ENCODE measurements at places on chromosomes 2 and 18.

DNA sequence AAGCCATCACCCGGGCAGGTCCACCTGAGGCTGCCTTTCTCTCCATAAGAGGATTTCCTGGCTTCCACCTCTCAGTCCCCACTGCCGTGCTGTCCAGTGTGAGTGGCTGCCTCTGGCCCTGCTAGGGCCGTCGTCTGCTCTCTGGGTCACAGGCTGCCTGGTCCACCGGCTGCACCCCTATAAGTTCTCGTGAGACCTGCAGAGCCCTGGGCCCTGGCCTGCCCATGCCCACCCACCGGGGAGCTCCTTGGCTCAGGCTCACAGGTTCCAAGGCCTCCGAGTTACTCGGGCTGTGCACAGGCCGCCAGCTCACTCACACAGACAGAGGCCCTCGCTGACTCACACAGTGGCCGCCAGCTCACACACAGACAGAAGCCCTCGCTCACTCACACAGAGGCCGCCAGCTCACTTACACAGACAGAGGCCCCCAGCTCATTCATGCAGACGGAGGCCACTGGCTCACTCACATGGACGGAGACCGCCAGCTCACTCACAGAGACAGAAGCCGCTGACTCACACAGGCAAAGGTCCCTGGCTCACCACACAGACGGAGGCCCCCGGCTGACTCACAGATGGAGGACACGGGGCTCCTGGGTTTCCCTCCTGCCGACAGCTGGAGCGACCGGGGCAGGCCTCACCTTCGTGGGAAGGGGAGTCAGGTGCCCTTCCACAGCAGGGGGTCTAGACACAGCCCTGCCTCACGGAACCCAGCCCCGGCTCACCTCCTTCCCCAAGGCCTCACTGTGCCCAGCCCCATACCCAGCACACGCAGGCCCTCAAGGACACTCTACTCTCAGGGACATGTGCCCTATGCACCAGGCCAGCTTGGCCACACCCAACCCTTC, 334.1 kb upstream of the MYT1L start:
- DNase-seq = peak; percentile 77

DNA sequence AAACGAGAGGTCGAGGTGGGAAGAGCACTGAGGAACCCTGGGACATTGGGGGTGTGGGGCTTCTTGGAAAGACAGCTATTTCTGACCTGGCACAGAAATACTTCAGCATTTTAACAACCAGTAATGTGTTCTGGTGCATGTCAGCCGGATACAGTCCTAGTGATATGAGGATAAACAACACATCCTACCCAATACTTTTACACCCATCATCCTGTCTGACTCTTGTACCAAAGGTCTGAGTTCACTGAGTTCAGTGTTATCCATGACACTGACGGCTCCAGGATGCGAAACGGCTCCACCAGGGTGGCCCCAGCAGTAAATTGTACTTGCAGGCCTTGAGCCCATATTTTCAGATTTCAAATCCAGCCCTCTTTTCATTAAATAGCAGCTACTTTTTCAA, 65.9 kb upstream of the SH3BP4 start:
- no peak for DNase-seq

- peak; percentile 41 for DNase-seq
Observed at GRCh38 chr2:170929686-170930050, 615 bp downstream of the GORASP2 start.

- DNase-seq = peak; percentile 27
Observed at GRCh38 chr2:222993920-222994650, 57.9 kb upstream of the KCNE4 start.

DNA sequence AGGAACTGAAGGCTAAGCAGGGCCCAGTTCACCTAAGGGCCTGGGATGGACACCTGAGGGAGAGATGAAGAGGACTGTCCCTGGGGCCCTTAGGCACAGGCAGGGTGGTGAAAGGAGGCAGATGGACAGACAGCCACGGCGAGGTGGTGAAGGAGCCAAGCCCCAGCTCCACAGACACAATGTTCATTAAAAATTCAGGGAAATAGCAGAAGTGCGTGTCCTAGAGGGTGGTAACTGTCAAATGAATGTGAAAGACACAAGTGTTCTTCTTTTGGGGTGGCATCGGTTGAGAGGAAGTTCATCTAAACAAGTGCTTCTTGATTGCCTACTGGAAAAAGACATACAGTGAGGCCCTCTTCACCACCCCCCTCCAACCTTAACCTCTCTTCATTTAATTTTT, 76.2 kb upstream of the SIX2 start:
- DNase-seq = no peak

- DNase-seq = no peak
Observed at GRCh38 chr2:127695491-127696472, 5.5 kb upstream of the SFT2D3 start.

DNA sequence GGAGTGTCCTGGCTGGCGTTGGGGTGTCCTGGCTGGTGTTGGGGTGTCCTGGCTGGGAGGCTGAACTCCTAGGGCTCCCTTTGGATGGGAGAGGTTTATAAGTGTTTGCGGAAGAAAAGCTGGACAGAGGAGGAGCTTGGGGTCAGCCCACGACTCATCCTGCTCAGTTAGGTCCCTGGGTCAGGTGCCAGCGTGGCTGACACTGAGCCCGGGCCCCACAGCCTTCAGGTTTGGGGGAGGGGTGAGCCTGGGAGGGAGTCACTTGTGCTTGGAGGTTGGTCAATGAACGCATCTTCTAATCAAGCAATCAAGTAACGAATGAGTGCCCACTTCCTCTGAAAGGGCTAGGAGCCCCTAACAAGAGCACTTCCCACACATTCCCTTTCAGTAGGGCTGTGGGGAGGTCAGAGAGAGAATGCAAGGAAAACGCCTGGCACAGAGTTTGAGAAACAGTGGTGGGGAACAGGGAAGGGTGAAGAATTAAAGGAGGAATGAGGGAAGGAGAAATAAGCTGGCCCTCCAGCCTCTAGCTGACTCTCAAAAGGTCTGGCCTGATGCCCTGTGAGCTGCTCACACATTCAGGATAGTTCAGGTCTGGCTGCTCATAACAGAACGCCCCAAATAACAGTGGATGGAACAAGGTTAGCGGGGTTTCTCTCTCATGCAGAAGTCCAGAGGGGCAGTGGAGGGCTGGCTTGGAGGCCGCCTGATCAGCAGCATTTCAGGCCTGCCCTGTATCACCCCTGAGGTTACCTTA, 670 bp downstream of the KCNIP3 start:
- no peak for DNase-seq

DNA sequence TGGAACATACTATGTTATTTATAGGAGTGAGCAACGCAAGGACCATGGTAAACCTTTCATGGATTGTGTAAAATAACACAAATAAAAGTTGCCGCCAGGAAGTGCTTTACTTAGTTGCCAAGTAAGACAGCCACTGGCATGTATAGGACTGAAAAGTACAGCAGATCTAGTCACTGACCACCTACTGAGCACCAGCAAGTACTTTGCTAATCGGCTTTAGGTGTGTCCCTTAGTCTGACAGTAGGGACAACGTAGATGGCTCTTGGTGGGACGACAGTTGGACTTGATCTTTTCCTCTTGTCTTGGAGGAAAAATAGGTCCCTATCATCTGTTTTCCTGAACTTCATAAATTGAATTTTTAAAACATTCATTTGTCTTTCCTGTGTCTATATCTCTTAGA, 13.6 kb upstream of the CXXC1 start:
- DNase-seq = no peak

DNA sequence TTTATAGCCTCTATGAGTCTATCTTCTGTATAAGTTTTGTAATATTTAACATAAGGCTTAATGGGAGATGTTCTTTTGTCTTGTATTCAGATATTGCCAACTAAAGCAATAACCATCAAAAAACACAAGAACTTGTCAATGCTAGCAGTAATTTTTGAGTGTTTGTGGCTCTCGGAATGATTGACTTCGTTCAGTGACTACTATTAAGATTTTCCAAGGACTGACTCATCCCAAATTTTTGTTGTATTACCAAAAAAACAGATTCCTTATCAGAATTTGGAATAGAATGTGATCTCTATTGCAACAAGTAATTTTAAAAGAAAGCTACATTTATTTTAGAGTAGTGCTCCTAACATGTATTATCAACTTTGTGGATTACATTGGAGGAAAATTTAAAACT, 8.1 kb downstream of the NABP1 start:
- no peak for DNase-seq

DNA sequence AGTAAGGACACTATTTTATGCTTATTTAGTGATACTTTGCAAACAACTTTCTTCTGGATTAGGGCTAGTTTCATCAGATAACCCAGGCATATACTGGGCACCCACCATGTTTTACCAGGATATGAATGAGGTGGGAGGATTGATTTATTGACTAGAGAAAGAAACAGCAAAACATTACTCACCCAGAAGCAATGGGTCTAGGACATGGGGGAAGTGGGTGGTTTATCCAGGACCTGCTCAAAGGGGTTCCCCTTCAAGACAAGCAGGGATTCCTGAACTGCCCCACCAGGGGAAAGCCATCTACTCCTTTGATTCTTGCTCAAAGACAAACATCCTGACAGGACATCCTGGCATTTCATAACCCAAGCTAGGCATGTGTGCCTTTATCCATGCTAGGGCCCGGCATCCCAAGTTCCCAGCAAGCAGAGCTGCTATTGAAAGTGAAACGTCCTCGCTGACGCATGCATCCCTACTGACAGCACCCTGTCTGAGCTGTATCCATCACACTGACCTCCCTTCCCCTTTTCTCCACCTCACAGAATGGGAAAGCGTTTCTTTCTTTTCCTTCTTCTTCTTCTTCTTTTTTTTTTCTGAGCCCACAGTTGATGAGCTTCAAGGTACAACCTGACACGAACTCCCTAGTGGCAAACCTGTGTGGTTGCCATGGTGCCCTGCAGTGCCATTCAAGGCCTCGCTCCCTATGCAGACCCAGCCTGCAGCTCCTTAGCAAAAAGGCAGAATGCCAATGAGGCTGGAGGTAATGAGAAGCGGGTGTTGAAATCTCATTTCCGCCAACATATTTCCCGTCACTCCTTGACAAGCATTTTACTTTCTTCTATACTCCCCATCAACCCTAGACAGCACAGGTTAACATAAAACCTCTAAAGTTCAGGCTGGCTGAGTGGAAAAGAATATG, 70.5 kb downstream of the CLHC1 start:
- peak; percentile 51 for DNase-seq

DNA sequence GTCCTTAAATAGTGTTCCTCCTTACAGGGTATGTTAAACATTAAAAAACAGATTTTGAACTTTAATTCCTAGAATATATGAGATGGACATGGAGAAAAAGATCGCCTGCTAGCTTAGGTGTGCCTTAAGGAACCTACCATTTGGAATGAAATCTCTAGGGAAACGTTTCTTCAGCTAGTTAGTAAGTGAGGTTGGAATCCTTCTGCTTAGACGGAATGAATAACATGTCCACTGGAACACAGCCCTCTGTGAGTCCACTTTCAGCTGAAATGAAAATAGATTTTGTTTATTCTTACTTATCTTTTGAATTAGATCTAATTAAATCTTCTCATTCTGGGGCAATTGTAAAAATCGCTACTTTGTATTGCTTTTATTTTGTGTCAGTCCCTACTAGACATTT, 28.4 kb downstream of the NAB1 start:
- DNase-seq = no peak

DNA sequence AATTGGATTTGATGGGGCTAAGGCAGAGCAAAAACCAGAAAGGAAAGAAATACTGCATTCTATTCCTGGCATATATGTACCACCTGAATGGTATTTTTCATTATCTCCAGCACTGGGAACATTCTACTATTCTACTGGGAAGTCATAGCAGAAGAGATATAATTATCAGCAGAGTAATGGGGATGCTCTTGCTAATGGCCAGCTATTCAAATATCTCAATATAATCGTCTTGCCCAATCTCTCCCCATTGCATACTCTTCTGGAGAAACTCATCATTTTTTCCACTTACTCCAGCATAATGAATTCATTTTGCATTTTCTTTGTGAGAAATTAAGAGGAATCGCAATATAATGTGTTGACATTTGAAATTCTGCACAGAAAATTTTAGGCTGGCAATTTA, 1794.7 kb upstream of the PIK3C3 start:
- DNase-seq = no peak

GRCh38 chr18:73842795-73843394, 304.7 kb downstream of the FBXO15 start:
- DNase-seq = no peak

DNA sequence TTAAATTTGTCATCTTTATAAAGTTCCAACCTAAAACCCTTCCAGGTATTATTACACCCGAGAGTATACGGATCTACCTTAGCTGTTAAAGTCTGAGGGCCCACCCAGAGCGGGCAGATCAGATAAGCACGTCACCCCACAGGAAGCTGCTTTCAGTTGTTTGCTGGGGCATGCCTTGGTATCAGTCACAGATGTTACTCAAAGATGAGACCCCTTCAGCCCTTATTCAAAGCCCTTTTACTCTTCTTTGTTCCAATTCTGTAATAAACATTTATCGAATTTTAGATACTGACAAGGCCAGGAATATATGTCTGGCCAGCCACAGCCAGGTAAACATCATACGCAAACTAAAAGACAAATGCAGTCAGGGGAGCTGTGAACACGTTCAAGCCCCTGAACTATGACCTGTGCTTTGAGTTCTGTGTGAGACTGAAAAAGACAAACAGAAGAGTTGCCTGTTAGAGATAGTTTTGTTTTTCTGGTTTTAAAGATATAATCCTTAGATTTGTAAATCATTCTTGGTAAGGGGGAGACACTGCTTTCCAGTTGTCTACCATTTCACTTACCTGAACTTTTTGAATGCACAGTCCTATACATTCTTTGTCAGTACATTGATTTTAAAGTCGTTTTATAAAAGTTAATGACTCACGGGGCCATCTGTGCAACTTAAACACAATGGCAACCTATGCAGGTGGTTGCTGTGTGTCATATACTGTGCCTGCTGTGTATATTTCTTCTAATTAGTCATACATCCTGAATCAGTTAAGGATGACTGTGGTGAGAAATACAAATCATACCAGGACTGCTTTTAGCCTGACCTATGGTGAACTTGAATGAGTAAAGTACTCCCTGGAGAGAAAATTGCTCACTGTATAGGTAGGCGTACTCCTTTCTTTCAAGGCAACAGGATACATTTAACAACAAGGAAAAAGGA, 100.5 kb upstream of the ITPRID2 start:
- no peak for DNase-seq

- peak; percentile 10 for DNase-seq
Observed at GRCh38 chr2:154693741-154694340, 4.7 kb upstream of the KCNJ3 start.

DNA sequence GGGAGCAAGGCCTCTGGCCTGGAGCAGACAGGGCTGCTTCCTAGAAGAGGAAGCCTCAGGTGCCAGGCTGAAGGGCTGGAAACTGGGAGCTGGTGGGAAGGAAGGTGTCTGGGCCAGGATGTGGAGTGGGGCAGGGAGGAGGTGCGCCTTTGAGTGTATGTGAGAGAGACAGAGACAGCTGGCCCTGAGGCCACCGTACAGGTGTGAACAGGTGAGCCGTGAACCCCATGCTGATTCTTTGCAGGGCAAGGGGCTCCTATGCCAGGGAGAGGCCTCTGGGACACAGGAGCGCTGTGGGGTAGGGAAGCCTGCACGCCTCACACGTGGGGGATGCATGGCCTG, 16.3 kb downstream of the ZFP36L2 start:
- DNase-seq = peak; percentile 37

All from NCI-H2171 treated with DMSO at 0.1 percent for 48 hours (cell line).